ENCODE measurements at places on chromosomes 3 and 15.
A peak's percentile ranks its signal among the peaks of the same experiment; 100 is the strongest.

DNA sequence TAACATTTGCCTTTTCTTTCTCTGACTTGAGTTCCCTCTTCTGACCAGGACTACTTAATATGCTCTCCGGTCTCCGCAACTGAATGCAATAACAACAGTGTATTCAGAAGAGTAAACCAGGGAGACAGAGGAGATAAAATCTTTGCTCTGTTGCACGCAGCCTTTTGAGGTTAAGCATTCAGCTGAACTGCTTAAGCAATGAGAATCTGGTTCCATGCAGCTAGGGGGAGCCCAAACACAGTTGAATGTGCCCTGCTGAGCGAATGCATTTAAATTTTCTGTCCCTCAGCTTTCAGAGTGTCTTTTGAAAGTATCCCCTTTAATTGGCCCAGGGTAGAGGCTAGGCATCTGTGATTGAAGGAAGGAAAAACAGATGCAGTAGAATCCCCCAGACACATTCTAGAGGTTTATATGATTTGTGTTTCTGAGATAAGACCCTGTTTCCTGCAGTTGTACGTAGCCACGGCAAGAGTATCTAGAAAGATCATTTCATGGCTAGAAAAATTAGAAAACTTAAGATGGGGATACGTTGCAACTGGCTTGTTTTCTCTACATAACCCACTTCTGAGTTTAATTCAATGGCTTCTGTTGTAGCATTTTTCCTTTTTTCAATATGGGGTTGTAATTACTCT is 309.6 kb downstream of the TUSC7 start:
- peak; percentile 71 for DNase-seq

- no peak for DNase-seq
Measured at GRCh38 chr15:40618906-40619305, 24.9 kb downstream of the KNL1 start.

- DNase-seq = no peak
Measured at GRCh38 chr15:100806157-100806556, 73.5 kb upstream of the ALDH1A3 start.

DNA sequence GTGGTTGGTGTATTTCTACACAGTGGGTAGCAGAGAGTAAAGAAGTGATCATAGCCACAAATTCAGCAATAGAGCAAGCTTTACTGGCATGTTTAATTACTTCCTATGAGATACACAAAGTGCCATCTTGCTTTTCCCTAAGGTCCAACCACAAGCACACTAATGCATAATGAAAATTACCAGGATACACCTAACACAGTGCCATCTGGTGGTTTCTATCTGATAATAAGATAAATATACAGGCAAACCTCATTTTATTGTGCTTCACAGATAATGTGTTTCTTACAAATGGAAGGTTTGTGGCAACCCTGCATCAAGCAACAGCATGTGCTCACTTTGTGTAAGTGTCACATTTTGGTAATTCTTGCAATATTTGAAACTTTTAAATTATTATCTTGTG is 223.0 kb downstream of the NSUN3 start:
- no peak for DNase-seq

- no peak for DNase-seq
Measured at GRCh38 chr15:70698426-70698825, 64.9 kb downstream of the UACA start.

DNA sequence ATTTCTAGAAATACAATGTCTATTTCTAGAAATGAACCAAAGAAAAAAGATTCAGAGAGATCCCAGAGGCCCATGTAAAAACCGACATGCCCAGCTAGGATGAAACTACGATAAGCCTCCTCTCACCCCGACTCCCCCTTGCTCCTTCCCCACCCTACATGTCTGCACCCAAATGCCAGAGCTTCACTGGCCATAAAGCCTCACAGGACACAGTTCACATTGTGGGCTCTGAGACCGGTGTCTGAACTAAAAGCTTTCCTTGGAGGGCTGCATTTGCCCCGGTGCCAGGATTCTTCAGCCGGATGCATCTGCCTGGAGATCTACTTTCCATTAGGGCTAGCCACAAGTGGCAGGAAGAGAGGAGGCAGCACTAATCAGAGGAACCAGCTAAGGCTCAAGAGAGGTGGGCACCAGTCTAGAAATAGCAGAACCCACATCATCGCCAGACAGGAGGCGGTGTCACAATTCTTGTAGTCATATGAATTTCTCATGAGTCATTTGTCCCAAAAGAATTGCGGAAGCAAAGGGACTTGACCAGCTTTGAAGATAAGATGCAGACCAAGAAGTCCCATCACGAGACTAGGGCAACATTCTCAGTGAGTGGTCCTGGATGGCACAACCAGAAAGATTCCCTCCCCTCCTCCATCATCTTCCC is 353.6 kb downstream of the NTRK3 start:
- peak; percentile 90 for DNase-seq

- DNase-seq = no peak
Measured at GRCh38 chr3:70138606-70139005, 139.1 kb downstream of the SAMMSON start.

- DNase-seq = no peak
Measured at GRCh38 chr3:139234491-139234890, 109.3 kb upstream of the MRPS22 start.

GRCh38 chr3:28042095-28042635 is 199.3 kb upstream of the CMC1 start:
- DNase-seq = no peak

- no peak for DNase-seq
Measured at GRCh38 chr3:7720649-7721297, 780.9 kb upstream of the LMCD1 start.

DNA sequence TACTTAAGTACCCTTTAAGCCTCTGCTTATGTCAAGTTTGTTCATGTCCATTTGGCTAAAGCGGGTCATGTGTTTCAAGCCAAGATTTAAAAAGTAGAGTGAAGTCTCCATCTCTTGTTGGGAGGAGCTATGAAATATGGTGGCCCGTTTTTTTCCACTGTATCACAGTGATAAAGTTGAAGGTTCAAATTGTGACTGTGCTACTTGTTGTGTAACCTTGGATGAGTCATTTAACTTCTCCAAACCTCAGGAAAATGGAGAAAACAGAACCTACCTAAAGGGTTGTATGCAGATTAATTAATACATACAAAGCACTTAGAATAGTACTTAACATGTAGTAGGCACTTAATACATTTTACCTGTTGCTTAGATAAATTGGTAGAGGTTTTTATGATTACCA is 43.4 kb downstream of the SNAPC5 start:
- DNase-seq = no peak

GRCh38 chr3:76965122-76965725 is 74.7 kb upstream of the ROBO2 start:
- DNase-seq = no peak

DNA sequence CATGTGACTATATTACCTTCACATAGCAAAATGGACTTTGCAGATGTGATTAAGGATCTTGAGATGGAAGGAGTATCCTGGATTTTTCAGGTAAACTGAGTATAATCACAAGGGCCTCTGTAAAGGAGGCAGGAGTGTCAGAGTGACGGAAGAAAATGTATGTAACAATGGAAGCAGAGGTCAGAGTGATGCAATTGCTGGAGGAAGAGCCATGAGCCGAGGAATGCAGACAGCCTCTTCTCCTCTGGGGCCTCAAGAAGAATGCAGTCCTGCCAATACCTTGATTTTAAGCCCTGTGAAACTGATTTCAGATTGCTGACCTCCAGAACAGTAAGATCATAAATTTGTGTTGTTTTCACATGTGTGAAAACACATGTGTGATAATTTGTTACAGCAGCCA is 15.1 kb downstream of the HEMK1 start:
- no peak for DNase-seq

- DNase-seq = no peak
Measured at GRCh38 chr3:73469331-73469730, 155.4 kb downstream of the PDZRN3 start.

DNA sequence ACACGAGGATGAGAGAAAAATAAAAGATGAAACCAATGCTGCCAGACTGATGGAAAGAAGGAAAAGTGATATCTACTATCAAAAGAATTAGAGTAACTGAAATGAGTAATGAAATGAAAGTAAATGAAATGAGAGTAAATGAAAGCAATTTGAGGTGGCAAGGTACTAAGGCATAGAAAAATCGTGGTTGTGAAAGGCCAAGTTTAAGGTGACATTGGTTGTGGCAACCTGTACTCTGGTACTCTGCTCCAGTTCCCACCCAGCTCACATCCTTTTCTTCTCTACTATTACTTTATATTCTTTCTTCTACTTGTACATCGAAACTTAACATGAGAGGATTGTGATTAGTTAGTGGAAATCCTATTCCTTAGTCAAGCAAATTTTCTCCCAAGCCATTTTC is 10.1 kb downstream of the RFX7 start:
- no peak for DNase-seq

All from tibial artery (tissue), 4 donors.